ENCODE measurements at places on chromosomes 1 and 21. TPM values are rescaled to one million over a fixed set of nuclear protein-coding genes. Genes with fewer than 3 reads are reported as not detected.

- ATAC-seq = no peak
These were observed 352.7 kb upstream of the PLD5 start for GRCh38 chr1:242877229-242877628.

GRCh38 chr1:48654606-48655210 is 122.0 kb downstream of the BEND5 start:
- no peak for ATAC-seq

GRCh38 chr1:2606396-2606880 is 19.9 kb downstream of the PRXL2B start:
- ATAC-seq = no peak

- no peak for ATAC-seq
These were observed 101.2 kb downstream of the ZSCAN20 start for GRCh38 chr1:33573661-33574060.

DNA sequence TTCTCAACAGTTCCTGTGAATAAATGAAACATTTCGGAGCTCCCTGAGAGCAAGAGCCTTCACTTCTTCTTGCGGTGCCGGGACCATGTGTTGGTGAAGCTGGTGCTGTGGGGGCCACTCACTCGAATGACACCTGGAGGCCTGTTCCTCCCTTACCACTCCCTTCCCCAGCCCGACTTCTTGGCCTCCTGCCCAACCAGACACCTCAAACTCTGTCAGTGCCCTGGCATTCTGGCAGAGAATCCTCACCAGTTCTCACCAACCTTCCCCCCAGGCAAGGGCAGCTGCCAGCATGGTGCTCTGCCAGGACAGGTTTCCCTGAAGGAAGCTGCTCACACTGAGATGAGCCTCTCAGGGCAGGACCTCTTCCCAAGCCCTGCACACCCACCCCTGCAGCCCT is 68.3 kb downstream of the MPZL1 start:
- ATAC-seq = no peak

Gene RHD
- total RNA-seq = not detected

- peak; percentile 16 for ATAC-seq
These were observed 456 bp downstream of the PTPN14 start for GRCh38 chr1:214550857-214551435.

DNA sequence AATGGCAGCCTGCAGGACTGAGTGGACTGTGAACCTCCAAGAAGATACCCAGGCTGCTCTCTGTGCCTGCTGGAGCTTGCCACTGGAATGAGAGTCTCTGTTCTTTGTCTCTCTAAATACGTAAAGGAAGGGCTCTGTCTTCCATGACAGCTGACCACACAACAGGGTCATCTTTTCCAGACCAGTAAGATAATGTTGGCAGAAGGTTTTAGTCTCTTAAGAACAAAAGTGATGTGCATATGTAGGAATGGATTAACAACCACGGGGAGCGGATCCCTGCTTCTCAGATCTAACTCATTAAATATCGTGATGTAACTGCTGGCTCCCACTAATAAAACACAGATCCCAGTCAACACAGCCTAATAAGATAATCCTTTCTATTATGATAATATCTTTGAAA is 67.5 kb downstream of the MAP10 start:
- ATAC-seq = no peak

GRCh38 chr1:55706397-55706796 is 491.2 kb upstream of the USP24 start:
- ATAC-seq = no peak

Gene CNR2
- total RNA-seq = not detected

GRCh38 chr1:117657949-117658660 is 52.3 kb downstream of the TENT5C start:
- ATAC-seq = no peak

DNA sequence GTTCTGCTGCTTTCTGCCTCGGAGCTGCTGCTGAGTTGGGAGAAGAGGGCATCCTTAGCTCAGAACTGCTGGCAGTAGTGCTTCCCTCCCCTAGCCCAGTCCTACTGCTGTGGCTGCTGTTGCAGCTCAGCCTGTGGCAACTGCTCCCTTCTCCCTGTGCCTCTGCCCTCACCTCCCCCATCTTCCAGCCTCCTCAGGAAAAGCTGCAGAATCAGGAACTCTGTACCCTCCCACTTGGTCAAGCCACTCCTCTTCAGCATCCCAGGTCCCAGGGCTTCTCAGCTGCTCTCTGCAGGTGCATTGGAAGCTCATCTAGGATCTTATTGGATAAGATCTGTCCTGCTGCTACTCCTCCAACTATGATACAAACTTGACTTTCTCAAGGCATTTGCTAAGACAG is 316.7 kb downstream of the BRINP2 start:
- no peak for ATAC-seq

DNA sequence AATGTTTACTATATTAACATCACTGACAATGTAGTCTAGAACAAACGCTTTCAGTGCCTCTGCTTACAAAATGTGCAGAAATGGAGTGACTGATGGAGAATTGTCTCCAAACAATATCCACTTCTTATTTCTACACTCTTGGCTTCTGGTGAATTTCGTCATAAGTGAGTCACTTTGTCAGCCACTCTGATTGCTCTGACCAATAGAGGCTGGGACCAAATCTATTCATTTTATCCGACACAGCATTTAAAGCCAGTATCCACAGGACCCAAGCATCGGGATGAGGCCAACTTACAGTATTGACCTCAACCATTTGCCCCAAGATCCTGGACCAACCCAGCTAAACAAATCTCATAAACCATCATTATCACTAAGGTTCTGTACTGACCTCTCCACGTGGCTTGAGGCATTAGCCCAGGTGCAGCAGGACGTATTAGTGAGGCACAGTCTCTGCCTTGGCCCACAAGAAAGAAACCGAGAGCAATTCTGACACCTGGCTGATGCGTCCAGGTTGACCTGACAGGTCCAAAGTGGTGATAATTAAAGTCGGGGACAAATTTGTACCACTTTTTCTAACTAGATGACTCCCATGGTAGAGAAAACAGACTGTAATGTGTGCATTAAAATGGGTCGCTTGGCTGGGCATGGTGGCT is 53.3 kb upstream of the ERO1B start:
- no peak for ATAC-seq

DNA sequence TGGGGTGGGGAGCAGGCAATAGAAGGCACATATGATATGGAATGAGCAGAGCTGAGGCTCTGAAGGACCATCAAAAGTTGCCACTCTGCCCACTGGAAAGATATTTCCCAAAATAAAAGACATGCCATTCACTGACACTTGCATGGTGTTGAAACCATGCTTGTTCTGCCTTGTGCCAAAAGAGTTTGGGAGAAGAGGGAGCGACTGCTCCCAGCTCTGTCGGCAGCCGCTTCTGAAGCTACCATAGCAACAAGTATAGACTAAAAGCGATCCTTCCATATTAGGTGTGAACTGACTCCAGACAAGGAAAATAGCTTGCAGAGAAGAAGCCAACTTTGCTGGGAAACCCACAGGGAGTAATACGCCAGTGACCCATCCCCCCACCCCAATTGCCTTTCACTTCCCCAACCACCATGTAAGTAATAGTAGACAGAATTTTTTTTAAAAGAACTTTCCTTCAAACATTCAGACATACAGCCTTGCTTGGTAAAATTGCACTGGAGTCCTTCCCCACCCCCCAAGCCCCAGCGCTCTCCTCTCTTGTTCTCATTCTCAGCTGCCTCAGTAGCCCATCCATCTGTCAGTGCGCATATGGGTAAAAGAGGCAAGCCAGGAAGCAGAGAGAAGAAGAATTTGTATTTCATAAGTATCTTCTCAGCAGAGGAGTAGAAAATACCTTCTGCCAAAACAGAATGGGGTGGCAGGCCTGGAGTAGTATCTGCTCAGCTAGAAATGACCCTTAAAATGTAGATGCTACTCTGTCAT is 263.7 kb downstream of the OMA1 start:
- no peak for ATAC-seq

DNA sequence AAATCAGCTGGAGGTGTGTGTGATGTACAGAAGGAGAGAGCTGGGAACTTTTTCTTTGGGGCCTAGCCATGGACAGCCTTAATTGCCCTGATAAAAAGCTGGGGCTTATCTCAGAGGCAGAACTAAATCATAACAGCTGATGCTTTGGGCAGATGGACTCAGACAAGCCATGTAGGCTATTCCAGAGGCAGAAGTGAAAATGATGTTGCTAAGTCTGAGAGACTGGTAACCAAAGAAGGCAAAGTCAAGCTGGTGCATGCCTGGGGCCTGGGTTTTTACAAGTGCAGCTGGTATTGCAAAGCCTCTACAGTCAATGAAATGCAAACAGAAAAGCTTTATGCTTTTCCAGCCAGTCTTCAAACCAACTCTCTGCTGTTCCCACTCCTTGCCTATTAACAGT is 39.0 kb upstream of the LMX1A start:
- ATAC-seq = no peak

DNA sequence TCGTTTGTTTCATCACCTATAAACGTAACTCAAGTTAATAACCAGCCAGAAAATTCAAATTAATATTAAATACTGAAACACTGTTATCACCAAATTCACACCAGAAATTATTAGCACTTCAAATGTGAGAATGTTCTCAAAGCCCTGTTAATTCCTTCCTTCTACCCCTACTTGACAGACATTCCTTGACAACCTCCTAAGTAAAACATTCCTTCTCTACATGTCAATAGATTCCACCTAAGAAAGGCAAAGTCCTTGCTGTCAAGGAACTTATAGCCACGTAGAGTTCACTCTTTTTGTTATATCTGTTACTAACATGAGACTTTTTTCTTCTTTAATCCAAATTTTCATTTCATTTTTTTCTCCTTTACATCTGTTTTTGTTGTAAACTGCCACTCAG is 441.5 kb downstream of the SMYD3 start:
- no peak for ATAC-seq

GRCh38 chr1:26404641-26405040 is 6.0 kb upstream of the LIN28A start:
- ATAC-seq = no peak

Gene FCAMR
- not detected for total RNA-seq

Gene FAM72B
- total RNA-seq = not detected

DNA sequence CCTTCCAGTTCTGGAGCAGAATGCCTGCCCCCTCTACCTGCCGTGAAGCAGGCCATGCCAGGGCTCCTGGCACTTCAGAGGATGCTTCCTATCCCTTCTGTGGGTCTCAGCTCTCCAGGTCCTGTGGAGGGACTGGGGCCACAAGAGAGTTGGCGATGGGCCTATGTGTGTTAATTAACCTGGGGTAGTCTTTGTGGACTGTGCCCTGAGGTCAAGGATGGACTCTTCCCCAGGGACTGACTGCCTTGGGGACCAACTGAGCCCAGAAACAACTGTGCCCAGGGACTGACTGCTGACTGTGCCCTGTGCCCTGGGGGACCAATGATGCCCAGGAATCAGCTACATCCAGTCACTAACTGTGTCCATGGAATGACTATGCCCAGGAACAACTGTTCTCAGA is 37.5 kb upstream of the POU3F1 start:
- no peak for ATAC-seq

DNA sequence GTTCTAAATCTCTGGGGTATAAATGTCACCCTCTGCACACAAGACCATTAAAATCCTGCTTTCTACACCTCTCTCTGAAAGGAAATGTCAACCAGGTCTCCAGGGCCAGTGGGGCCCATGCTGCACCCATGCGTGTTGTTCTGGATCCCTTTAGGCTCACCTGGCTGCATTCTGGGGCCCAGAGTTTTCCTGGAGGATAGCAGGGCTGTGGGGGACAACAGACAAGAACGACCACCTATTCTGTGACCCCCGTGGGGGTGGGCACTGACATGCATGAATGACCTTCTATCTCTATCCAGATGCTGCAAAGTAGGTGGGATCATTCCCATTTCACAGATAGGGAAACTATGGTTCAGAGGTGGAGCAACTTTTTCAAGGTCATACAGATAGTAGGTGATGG is 41.6 kb downstream of the TNNT2 start:
- no peak for ATAC-seq

GRCh38 chr1:5239911-5240310 is 585.5 kb downstream of the AJAP1 start:
- ATAC-seq = no peak

DNA sequence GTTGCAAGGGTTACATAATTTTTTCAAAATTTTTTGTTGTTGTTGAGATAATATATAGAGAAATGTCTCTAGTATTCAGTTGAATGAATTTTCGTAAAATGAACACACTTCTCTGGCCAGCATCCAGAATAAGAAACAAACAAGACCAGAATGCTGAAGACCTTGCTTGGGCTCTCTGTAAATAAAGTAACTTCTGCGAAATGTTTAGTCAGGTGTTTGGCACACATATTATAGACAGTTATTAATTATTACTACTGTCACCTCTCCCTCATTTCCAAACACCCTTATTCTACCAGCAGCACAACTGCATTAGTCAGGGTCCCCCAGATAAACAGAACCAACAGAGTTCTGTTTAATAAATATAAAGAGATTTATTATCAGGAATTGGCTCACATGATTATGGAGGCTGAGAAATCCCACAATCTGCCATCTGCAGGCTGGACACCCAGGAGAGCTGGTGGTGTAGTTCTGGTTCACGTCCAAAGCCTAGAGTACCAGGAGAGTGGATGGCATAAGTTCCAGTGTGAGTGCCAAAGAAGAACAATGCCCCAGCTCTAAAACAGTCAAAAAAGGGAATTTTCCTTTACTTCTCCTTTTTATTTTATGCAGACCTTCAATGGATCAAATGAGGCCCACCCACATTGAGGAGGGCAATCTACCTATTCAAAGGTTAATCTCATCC is 44.1 kb upstream of the KCND3 start:
- ATAC-seq = no peak

GRCh38 chr1:197284325-197284724 is 16.3 kb downstream of the CRB1 start:
- ATAC-seq = no peak

DNA sequence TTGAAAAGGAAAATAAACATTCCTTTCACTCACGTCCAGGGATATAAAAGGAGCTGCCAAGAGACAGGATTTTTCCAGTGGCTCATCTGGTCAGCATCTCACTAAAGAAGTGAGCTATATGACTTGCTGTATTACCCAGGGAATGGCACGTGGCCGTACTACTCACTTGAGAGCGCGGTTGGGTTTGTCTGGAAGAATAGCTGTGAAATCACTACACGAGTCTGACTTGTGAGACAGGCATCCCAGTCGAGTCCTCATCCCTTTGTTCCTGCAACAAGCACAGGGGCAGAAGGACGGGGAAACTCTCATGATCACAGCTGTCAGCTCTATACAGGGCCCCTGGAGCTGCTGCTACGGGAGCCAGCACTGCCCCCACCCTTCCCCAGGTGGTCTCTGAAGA is 17.7 kb downstream of the RGS8 start:
- ATAC-seq = no peak
